Stomach (tissue), 19 donors: ENCODE measurements at places on chromosomes 16 and 17.

GRCh38 chr17:57605675-57606105 is 139.4 kb downstream of the CCDC182 start:
- DNase-seq = peak; percentile 70

DNA sequence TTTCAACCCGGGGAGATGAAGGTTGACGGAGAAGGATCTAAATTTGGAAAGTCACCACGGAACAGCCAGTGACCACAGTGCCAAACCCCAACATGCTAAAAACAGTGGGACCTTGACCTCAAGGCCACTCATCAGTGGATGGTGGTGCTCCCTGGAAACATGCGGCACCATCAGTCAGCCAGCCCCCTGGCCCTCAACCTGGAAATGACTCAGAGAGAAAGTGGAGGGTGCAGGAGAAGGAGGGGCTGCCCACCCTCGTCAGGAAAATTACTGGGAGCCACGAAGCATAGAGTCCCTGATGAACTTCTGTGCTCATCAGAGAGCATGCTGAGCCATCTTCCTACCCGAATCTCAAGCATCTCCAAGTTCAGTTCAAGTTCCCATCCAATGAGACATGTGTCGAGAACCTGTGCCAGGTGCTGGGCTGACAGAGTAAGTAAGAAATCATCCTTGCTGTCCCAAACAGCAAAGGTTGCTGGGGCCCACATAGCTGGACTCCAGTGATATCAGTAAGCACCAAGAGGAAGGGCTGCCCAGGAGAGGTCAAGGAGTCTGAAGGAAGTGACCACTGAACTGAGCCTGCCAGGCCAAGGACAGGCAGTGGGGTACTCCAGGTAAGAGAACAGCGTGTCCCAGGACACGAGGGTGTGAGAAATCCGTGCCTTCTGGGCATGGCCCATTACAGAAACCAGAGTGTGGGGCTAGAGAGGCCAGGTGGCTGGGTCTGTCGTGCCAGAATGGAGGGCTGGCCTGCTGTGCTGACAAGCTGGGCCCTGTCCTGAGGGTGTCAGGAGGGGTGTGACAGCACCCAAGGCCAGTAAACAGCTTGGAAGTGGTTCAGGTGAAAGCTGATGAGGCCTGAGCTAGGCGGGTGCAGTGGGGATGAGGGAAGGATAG is 5.2 kb downstream of the PECAM1 start:
- DNase-seq = no peak

DNA sequence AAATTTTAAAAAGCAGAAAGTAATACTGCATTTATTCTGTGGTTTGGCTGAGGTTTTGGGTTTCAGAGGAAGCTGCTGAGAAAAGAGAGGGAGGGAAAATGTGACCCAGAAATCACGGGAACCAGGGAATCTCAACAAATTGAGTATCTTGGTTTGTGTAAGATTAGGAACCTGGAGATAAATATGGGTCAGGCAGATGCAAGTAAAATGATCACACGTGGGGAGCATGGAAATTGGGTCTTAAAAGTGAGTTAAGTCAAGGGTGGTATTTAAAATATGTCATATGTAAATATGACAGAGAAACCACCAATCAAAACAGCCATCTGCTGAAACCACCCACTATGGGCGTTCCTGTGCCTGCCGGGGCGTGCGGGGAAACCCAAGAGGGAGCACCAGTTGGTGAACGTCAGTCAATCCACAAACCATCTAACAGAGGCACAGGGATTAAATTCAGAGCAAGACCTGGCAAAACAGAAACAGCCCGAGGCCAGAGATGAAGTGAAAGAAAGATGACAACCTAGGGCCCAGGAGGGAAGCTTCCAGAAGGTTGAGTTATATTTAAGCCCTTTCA is 33.4 kb downstream of the CDH13 start:
- DNase-seq = no peak

DNA sequence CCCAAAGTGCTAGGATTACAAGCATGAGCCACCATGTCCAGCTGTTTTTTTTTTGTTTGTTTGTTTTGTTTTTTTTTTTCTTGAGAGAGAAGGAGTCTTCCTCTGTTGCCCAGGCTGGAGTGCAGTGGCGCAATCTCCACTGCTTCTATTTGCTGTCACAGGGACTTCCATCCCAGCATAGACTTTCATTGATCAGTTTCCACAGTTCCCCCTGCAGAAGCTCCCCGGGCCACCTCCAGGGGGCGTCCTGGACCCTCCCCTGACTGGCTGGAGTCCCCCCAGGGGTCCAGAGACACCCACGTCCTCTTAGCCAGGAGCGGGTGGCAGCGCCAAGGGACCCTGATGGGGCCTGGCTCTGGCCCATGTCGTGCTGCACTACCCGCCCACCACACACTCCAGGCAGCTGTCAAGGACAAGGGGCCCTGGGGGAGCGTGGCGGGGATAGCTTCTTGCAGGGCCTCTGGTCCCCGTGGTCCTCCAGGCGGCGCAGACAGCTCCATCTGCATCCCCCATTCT is 3.1 kb upstream of the NPW start:
- no peak for DNase-seq

GRCh38 chr17:67095803-67096202 is 51.4 kb downstream of the CACNG1 start:
- no peak for DNase-seq

DNA sequence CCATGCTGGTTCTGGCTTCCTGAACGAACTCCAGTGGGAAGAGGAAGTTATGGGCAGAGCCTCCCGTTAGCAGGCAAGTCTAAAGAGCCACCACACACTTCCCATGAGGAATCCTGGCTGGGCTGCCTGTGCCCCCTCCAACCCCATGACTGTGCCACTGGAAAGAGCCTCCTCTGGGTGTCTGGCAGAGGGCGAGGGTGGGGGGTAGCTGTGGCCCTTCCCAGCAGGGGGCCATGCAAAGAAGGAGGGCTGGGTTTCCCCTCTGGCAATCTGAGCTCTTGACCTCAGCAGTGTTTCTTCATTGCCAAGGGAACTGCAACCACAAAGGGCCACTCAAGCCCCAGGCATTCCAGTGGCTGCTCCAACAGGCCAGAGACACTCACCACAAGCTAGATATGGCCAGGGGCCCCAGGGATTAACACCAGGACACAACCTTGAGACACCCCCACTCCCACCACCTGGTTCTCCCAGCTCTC is 1.7 kb upstream of the RRAD start:
- DNase-seq = peak; percentile 58

DNA sequence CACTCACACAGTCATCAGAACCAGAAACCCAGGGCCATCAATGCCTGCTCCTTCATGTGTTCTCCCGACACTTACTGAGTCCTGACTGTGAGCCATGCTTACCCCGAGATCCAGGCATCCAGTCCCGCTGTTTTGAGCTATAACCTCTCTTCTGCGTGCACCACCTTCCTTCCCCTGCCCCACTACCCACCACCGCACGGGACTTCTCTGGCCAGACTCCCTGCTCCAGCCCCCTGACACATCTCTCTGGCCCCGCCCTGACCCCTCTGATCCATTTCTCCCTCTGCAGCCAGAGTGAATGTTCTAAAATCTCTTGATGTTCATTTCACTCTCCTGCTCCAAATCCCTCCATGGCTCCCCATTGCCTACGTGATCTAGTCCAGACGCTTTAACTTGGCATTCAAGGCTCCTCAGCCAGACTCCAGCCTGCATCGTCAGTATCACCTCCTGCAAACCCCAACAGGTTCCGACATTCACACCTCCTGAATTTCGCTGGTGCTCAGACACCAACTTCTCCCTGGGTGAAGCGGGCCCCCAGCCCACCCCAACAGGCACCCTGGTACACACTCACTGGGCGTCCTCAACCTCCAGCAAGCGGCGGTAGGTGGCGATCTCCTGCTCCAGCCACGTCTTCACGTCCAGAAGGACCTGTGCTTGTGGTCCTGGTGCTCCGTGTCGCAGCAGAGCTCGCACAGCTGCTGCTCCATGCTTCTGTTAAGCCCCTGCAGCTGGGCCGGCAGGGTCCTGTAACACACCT is 3.1 kb upstream of the KRT17 start:
- DNase-seq = no peak
